ENCODE measurements at places on chromosomes 13 and 19.

GRCh38 chr13:111121506-111121905, 6.4 kb downstream of the ARHGEF7 start:
- no peak for DNase-seq

- no peak for DNase-seq
These were observed 13.9 kb downstream of the RABAC1 start for GRCh38 chr19:41945135-41945766.

GRCh38 chr13:35848336-35849255, 282.6 kb downstream of the DCLK1 start:
- DNase-seq, result no peak

DNA sequence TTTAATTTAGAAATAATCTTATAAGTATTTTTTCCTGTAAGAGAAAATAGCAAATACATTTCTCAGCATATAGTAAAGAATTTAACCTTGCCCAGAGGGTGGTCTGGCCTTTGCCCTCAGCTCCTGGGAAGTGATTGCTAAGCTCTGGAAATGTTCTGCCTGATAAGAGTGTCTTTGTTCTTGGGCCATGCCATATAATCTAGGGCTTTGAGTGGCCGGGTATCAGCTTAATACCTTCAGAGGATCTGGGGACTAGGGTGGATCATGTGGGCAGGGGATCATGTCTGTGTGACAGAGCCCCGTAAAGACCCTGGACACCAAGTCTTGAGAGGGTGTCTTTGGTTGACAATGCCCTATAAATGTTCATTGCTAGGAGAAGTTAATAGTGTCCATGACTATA, 1032.4 kb upstream of the MIR17HG start:
- DNase-seq, result no peak

- no peak for DNase-seq
These were observed 139.4 kb downstream of the HS6ST3 start for GRCh38 chr13:96229356-96229755.

DNA sequence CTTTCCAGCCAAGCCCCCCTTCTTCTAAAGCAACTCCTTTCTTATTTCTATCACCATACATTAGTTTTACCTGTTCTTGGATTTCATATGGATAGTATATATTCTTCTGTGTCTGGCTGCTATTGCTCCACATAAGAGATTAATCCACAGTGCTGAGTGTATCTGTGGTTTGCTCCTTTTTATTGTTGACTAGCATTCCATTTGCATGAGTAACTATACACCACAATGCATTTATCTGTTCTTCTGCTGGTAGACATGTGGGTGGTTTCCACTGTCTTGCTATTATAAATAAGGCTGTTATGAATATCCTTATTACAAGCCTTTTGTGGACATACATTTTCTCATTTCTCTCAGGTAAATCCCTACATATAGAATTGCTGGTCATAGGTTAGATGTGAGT, 138.2 kb downstream of the SLC7A1 start:
- no peak for DNase-seq

DNA sequence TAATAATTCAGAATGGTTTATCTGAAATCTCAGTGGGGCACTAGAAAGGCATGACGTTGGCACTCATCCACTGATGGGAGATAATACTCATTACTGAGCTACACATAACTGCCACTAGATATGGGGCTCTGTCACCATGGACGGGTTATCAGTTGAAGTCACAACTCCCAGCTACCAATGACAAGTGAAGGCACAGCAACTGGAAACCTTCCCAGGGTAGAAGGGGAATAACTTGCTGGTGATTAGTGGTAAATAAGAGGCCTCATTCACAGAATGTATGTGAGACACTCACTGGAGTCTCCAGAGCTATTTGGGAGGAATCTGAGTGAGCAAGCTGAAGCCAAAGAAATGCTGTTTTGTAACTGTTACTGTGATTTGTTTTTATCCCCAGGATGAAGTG, 249.6 kb downstream of the ENOX1 start:
- no peak for DNase-seq

GRCh38 chr13:39527961-39528660, 74.9 kb downstream of the LHFPL6 start:
- DNase-seq, result peak; percentile 33

DNA sequence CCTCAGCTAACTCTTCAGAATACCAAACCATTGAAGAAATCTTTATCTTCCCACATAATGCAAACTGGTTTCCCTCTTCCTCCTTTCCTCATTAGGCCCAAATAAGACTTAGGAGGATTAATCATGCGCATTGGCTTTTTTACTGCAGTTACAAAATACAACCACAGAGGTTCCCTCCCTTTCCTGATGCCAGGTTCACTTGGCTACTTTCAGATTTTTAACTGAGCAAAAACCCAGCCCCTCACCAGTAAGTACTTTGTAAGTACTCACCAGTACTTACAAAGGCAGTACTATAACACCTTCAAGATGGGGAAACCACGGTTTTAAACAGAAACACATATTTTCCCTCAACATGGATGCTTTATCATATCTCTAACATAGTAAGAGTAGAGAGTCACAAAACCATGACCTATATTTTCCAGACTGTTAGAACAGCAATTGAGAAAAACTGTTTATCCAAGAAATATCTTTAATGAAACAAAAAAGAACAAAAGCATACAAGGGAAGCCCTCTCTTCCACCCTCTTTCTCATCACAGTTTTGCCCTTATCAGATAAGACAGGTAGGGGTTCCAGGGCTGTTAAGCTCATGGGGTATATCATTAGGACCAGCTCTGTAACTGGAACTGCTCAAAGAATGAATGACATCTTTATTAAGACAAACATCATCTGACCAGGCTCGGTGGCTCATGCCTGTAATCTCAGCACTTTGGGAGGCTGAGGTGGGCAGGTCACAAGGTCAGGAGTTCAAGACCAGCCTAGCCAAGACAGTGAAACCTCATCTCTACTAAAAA, 12.7 kb downstream of the FOXO1 start:
- no peak for DNase-seq

DNA sequence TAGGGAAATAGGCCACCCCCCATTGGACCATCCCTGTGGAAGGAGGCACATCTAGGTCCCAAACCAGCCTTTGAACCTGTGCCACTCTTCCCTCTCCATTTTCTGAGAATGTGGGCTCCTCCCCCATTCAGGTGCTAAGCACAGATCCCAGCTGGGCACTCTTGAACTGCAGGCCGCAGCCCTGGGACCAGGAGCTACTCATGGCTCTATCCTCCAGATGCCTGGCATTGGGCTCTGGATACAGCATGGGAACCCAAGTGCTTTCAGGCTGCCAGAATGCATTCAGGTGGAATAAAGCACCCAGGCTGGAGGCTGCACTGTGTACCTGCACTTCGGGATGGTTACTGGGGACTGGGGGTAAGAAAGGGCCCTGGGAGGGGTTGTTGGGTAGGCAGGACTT, 1372.3 kb upstream of the SPRY2 start:
- DNase-seq, result no peak

- DNase-seq, result no peak
These were observed 8.3 kb downstream of the CACTIN start for GRCh38 chr19:3618144-3618810.

DNA sequence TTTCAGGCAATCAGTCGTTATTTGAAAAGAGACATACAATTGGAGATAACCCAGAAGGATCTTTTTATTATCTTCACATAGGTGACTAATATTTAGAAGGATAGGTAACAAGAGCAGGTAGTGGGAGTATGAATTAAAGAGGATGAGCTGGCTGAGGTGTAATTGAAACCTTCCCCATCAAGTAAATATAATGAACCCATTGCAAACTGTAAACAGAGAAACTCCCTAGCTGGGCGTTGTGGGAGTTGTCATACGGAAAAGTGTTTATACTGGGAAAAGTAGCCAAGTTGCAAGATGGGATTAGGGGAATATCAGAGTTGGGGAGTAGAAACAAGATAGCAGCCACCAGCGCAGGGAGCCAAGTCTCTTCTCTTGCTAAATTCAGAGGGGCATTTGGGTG, 448.4 kb downstream of the COG6 start:
- no peak for DNase-seq

- DNase-seq, result peak; percentile 36
These were observed 412.6 kb downstream of the KCTD12 start for GRCh38 chr13:76473552-76474134.

GRCh38 chr13:45628094-45628493, 12.6 kb upstream of the ERICH6B start:
- DNase-seq, result no peak

DNA sequence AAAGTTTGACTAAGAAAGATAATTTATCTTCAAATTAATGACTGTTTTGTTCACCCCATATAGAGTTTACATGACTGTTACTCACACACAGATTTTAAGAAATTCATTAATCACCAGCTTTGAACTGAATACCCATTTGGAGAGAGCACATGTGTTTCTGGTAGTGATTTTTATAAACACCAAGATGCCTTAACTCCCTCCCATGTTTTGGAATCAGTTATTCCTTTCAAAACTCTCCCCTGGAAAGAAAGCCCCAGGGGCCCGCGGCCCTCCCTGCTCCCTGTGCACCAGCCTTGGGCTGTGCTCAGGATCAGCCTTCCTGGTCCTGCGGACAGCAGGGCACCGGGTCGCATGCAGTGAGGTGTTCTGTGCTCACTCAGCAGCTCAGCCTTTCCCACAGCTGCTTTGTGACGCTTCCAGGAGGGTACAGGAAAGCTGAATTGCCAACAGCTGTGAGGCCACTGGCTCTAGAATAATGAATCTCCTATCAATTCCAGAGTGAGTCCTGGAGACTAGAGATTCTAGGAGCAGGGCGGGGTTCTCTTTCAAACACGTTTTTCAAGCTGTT, 483.2 kb downstream of the EFNB2 start:
- no peak for DNase-seq

DNA sequence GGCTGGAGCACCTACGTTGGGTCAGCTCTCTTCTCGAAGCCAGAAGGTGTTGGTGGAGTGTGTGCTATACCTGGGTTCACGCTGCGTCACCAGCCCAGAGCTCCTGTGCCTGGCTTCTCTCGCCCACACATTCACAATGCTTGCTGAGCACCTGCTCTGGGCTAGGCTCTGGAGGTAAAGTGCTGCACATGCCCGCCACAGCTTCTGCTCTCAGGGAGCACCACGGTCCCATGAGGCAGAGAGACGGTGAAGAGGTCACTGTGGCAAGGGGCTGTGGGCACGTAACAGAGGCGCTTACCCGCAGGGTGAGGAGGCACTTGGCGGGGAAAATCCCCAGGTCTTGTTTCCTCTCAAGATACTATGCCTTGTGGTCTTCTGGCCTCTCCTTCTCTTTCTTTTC, 174.2 kb downstream of the TEX29 start:
- DNase-seq, result no peak

DNA sequence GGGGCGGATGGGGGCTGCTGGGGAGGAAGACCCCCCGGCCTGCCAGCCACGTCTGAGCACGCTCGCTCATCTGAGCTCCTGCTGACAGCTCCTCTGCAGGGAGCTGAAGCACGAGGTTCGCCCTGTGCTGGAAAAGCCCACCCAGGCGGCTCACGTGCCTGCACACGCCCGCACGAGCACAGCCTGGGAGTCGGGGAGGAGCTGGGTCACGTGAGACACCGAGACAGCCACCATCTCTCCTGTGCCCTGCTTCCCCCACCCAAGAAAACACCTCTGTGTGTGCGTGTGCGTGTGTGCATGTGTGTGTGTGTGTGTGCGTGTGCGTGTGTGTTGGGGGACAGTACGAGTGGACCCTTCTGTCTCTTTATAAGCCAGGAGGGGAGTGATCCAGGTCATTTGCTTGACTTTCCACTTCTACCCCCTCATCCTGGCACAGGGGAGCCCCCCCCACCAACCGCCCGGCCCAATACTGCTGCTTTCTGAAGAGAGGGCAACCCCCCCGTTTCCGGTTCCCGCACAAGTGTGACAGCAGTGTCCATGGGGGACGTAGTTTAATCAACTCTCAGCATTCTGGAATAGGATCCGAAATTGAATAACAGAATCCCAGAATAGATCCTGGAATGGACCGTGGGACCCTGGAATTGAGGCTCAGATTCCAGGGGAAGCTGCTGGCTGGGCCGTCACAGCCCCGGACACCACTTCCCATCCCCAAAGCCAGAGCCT, 42.5 kb downstream of the CELF5 start:
- no peak for DNase-seq

- no peak for DNase-seq
These were observed 6.8 kb downstream of the TMED1 start for GRCh38 chr19:10828981-10829821.

GRCh38 chr19:56252699-56253422, 19.7 kb upstream of the EDDM13 start:
- DNase-seq, result no peak

DNA sequence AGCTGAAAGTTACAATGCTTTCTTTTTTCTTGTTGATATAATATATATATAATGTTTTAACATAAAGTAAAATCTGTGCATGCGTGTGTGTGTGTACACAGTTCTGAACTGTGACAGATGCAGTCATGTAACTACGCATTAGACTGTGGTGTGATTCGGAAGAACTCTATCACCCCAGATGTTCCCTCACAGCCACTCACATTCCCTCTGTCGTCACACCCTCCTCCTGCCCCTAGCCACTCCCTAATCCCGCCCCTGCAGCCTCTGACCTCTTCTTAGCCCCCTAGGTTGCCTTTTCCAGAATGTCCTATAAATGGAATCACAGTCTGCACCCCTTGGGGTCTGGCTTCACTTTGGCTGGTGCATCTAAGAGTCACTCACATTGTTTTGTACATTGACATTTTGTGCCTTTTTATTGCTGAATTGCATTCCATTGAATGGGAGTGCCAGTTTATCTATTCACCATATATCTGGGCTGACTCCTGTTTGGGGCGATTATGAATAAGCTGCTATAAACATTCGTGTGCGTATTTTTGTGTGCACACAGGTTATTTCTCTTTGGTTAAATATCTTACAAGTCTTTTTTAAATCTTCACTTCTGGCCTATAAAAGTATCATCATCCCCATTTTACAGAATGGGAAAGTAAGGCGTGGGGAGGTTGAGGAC, 20.4 kb downstream of the DHRS12 start:
- DNase-seq, result no peak

- no peak for DNase-seq
These were observed 56.6 kb downstream of the CEBPG start for GRCh38 chr19:33429891-33430673.

- DNase-seq, result no peak
These were observed 17.6 kb downstream of the EVI5L start for GRCh38 chr19:7847664-7848063.

- DNase-seq, result no peak
These were observed 90.6 kb downstream of the KL start for GRCh38 chr13:33106656-33107360.

DNA sequence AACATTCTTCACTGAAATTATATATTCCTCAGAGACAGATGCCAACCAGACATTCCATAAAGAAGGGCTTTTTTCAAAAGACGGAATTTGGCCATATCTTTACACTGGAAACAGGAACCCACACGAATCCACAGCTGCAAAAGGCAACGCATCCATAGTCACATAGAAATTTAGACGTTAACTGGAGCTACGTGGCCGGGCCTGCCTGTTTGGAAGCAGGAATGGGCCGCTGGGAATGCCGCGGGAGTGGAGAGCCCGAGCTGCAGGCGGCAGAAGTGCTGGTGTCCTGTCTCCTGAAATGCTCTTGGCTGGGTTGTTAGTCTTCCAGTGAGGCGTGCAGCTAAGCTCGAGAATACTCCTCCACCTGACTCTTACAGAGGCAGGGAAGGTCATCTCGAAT, 122.2 kb downstream of the KL start:
- peak; percentile 18 for DNase-seq

- no peak for DNase-seq
These were observed 14.2 kb upstream of the ZNF91 start for GRCh38 chr19:23409392-23410048.

GRCh38 chr13:112114391-112114790, 47.4 kb downstream of the SOX1 start:
- no peak for DNase-seq

GRCh38 chr13:110562036-110562597, 595 bp upstream of the RAB20 start:
- no peak for DNase-seq

Measured in occipital lobe (tissue), 3 donors.